ENCODE measurements at places on chromosomes 6 and 20.

- no peak for DNase-seq
These were observed 17.3 kb upstream of the CCDC167 start for GRCh38 chr6:37516920-37517405.

- DNase-seq: no peak
These were observed 67.8 kb downstream of the SCAND1 start for GRCh38 chr20:35886537-35886936.

- no peak for DNase-seq
These were observed 127.9 kb downstream of the BCKDHB start for GRCh38 chr6:80234401-80234800.

DNA sequence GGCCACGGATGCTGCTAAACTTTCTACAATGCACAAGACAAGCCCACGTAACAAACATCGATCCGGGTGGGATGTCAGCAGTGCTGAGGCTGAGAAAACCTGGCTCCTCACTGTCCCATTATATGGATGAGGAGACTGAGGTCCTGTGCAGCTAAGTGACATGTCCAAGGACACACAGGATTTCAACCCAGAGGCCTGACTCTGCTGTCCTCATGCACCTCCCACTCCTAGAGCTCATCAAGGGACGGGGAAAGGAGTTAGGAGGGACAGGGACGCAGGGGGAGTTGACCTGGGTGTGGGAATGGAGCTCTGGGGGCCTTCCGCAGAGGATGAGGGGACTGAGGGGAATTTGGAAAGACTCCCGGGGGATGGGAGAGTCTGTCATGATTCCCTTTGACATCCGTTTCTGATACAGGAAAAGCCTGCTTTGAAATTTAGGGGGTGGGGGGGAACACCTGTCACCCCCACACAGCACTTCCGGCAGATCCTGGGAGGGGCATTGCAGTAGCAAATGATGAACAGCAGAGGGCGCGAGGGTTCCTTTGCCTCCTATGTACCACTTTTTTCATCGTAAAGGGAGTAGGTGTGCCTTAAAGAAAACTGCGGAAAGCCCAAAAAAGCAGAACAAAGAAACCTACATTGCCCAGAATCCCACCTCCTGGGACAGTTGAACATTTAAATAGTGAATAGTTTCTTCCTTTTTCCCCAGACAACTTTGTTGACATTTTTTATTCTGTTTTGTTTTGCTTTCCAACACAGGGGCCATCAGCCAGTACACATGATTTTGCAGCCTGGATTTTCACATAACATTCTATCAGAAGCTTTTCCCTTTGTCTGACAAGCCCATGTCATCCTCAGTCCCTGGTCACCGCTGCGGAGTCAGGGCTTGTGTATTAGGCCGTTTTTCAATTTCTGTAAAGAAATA is 48.6 kb downstream of the SLC2A10 start:
- peak; percentile 30 for DNase-seq

GRCh38 chr20:48889140-48889790 is 32.2 kb upstream of the ARFGEF2 start:
- DNase-seq: no peak

DNA sequence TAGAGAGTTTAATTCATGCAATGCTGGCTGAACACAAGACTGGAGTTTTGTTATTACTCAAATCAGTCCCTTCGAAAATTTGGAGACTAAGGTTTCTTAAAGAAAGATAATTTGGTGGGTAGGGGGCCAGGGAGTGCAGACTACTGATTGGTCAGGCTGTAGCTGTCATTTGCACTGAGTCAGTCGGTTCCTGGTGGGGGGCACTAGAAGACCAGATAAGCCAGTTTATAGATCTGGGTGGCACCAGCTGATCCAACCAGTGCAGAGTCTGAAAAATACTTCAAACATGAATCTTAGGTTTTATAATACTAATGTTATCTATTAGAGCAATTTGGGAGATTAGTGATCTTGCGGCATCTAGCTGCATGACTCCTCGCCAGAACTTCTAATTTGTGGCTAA is 530.7 kb downstream of the NKAIN2 start:
- DNase-seq: no peak

GRCh38 chr20:2778602-2779321 is 21.7 kb downstream of the CPXM1 start:
- DNase-seq: no peak

GRCh38 chr6:30304002-30304401 is 22.7 kb upstream of the TRIM39 start:
- DNase-seq: no peak

GRCh38 chr20:3743251-3743650 is 10.8 kb downstream of the HSPA12B start:
- no peak for DNase-seq

DNA sequence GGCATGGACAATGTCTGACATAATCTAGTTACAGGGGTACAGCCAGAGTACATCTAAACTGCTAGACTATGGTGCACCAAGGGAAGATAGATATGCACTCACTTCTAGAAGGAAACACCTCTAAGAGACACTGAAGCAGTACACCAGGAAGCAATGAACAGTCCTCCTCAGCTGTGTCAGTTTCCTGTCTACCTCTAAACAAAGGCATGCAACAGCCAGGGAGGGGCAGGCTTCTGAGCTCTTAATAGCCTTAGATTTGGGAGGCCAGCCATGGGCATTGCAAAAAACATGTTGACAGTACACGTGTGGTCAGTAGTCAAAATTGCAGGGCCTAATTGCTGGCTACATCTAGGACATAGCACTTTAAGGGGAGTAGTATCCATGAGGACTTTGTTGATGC is 21.4 kb downstream of the CRYBG1 start:
- DNase-seq: peak; percentile 15

DNA sequence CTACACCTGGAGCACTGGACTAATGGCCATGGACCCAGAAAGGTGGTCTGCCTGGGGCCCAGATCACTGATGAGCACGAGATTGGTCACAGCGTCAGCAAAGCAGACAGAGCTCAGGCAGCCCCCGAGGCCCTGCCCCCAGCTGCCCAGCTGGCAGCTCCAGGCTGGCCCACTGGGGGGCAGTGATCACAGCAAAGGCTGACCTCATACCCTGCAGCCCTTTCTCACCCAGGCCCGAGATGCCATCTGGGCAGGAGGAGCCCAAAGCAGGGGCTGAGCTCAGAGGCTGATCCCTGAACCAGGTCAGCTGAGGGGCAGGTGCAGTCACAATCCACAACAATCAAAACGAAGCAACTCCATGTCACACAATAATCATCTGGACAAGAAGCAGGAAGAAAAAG is 4.1 kb downstream of the MAP1LC3A start:
- DNase-seq: no peak

DNA sequence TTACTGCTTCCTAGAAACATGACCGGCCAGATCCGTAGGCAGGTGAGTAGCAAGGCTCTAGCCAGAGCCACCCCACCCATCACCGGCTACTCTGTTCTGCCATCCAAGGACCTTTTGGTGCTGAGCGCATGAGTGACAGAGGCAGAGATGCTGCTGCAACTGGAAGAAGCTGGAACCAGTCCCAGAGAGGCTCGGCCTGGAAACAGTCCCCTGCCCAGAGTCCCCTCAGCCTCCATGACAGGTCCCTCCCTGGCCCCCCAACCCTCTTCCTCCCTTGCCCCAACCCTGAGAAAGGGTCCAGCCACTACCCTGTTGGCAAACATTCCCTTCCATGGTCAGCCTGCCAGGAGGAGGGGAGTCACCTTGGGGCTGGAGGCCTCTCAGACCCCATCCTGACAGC is 31.9 kb downstream of the BPIFB4 start:
- DNase-seq: no peak

DNA sequence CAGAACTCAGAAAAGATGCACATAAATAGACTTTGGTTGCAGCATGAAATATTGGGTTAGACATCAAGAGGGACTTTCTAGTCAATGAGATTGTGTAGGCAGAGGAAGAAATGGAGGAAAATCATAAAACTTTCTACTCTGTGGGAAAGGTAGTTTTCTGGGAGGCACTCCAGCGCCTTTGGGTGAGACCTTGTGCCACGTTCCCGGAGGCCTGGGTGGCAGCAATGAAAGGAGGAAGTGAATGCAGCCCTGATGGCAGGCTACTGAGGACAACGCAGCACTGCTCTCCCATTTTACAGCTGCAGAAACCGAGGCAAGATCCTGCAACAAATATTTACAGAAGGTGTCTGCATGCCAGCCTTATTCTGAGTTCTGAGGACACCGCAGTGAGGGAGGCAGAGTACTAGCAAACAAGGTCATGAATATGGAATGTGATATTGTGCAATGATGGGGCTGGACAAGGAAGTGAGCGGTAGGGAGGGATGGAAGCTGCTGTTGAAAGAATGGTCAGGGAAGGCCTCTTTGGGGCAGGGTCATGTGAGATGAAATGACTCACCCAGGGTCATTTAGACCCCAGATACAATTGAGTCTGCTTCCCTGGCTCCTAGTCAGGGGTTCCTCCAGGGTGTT is 159.1 kb downstream of the TFAP2C start:
- peak; percentile 98 for DNase-seq

DNA sequence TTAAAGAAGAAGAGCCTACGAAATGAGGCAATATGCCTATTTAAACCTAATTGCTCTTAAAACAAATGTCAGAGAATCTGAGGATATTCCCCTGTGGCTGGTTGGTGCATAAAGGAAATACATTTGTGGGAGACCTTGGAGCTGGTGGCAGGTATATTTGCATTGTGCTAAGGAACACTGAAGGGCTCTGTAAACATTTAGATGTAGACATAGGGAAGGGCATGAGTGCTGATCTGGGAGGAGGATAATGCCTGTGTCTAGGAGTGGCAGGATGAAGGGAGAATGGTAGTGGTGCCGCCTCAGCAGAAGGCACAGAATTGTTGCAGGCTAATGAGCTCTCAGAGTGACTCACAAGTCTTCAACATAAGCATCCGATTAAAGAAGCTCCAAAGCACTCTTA is 85.8 kb downstream of the CD164 start:
- peak; percentile 34 for DNase-seq

DNA sequence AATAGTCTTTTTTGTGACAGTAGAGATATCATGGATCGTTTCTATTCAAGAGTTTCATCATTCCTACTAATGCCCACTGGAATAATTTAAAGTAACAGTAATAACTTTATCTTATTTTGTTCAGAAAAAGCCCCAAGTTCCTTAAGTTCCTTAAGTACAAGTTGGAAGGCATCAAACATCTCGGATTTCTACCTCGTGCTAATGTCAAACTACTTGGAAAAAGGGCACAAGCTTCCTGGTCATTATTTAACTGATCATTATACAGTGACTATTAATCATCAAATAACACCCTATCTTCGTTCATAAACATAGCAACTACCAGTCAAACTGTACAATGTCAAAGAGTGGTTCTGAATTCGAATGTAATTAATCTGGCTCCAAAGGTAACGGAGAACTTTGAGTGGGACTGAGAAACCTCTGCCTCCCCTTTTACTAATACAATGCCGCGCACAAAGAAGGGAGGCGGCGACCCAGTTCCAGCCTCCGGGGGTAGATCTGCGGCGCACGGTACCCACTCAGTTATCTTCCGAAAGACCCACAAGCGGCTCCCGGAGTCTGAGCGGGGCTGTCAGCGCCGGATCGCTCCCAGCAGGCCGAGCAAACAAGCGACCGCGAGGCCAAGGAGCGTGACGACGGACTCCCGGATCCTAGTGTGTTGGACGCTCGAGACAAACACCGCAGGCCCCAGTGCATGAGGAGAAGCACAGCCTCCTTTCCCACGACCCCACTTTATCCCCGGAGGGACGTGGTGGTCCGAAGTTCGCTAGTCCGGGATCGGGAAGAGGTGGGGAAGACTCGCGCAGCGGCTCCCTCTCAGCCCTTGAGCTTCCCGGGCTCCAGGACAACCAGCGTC is 716 bp downstream of the SHPRH start:
- DNase-seq: peak; percentile 71

DNA sequence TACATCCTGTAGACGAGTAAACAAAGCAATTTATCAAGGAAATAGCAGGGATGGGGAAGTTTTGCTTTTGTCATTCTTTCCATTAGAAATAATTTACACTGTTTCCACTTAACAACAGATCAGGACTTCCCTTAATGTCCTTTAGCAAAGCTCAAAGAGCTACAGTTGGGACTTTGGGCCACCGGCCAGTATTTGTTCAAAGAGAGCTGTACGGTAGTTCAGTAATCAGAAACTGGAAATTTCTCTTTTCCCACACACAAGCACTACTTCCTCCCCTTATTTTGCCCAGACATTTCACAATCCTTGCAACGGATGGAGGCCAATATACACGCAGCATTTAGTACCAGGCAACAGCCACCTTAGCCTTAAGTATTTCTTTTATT is 12.1 kb upstream of the HINT3 start:
- DNase-seq: no peak

DNA sequence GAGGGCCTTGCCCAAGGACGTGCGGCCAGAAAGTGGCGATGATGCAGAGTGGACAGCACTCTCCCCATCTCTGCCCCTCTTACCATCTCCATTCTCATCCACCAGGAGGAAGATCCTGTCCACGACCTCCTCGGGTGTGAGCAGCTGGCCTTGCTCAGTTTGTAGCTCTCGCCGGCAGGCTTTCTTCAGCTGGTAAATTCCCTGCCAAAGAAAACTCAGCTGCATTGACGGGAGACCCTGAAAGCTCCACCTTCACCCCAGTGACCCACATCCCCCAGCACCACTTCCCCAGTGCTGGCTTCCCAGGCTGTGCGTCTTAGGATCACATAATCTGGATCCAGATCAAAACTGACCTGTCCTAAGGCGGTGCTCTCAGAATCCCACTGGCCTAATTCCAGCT is 9.2 kb downstream of the GUCA1B start:
- DNase-seq: no peak

All from foreskin fibroblast (primary cell).